Activated T-cell treated with anti-CD3 and anti-CD28 coated beads, Interleukin-2, amount 50 U/mL, for 72 hours (primary cell): ENCODE measurements at places on chromosomes 12 and 14. TPM values are rescaled to one million over a fixed set of nuclear protein-coding genes. Genes with fewer than 3 reads are reported as not detected.
A peak's percentile ranks its signal among the peaks of the same experiment; 100 is the strongest.

Gene C14orf39
- not detected for total RNA-seq

Gene WIF1
- total RNA-seq = 0.22 TPM

Gene SAMD4A
- 10.1 TPM for total RNA-seq

GRCh38 chr12:123446333-123446713 is 9.8 kb upstream of the RILPL2 start:
- DNase-seq = no peak
- H3K36me3 ChIP-seq = no peaks in the 10 kb centered on the region
- H3K27ac ChIP-seq = peak overlapping the region; percentile 63
- peaks cover 38% of the 10 kb centered on the region for H3K4me1 ChIP-seq
- H3K4me3 ChIP-seq = no peak overlapping the region

GRCh38 chr12:12447236-12447635 is 90.4 kb downstream of the BORCS5 start:
- no peak overlapping the region for H3K4me3 ChIP-seq
- no peaks in the 10 kb centered on the region for H3K27me3 ChIP-seq
- H3K4me1 ChIP-seq = peaks cover 35% of the 10 kb centered on the region
- H3K36me3 ChIP-seq = no peaks in the 10 kb centered on the region

- H3K36me3 ChIP-seq = no peaks in the 10 kb centered on the region
- H3K4me1 ChIP-seq = peaks cover 13% of the 10 kb centered on the region
- H3K27me3 ChIP-seq = peaks cover 58% of the 10 kb centered on the region
- no peak for DNase-seq
- H3K27ac ChIP-seq = no peak overlapping the region
These were observed 2.4 kb downstream of the CABP1 start for GRCh38 chr12:120642826-120643225.

GRCh38 chr12:20950248-20950647 is 139.7 kb downstream of the SLCO1B3 start:
- DNase-seq = no peak
- H3K4me3 ChIP-seq = no peak overlapping the region
- H3K27ac ChIP-seq = no peak overlapping the region
- H3K27me3 ChIP-seq = no peaks in the 10 kb centered on the region
- no peaks in the 10 kb centered on the region for H3K36me3 ChIP-seq

GRCh38 chr14:48709277-48709785 is 876.8 kb downstream of the RPS29 start:
- H3K36me3 ChIP-seq = no peaks in the 10 kb centered on the region
- H3K27me3 ChIP-seq = no peaks in the 10 kb centered on the region
- DNase-seq = no peak
- H3K4me1 ChIP-seq = no peaks in the 10 kb centered on the region
- H3K4me3 ChIP-seq = no peak overlapping the region
- H3K27ac ChIP-seq = no peak overlapping the region

DNA sequence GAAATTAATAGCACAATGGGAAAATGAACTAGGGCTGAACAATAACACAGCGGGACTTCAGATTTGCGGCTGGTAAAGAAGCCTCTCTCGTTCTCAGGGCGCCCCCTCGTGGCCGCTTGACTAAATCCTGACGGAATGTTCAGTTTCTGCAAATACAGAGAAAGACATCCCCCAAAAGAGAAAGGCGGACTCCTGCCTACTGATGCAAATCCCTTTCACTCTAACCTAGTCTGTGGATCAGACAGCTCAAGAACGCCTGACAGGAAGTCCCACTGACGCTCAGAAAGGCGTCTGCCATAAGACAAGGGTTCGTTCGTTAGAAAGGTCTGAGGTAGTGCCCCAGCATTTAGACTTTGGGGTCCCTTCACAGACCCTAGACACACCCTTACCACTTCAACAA is 2.5 kb downstream of the NUAK1 start:
- DNase-seq = peak; percentile 82
- peaks cover 75% of the 10 kb centered on the region for H3K27me3 ChIP-seq
- H3K4me3 ChIP-seq = no peak overlapping the region
- H3K4me1 ChIP-seq = peaks cover 7% of the 10 kb centered on the region

DNA sequence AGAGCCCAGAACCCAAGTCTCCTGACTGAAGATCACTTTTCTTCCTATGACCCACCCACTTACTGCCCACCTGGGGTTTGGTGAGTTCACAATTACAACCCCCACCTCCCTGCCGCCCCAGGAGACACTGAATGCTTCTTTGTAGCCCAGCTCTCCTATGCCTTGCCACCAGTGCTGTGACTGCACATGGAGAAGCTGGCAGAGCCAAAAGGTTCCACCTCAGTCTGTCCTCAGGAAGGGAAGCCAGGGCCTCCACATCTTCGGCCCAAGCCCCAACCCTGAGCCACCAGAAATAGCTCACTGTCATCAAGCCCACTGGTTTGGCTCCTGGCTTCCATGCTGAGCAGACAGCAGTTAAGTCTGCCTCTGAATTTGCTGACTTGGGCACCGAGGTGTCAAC is 25.6 kb downstream of the OTUB2 start:
- H3K36me3 ChIP-seq = peaks cover 49% of the 10 kb centered on the region
- H3K4me1 ChIP-seq = peaks cover 15% of the 10 kb centered on the region
- H3K27me3 ChIP-seq = no peaks in the 10 kb centered on the region
- no peak overlapping the region for H3K4me3 ChIP-seq
- peak overlapping the region; percentile 73 for H3K27ac ChIP-seq

- H3K27ac ChIP-seq = no peak overlapping the region
- peaks cover 64% of the 10 kb centered on the region for H3K27me3 ChIP-seq
- H3K4me1 ChIP-seq = peaks cover 4% of the 10 kb centered on the region
- no peak for DNase-seq
These were observed 138.7 kb downstream of the PHLDA1 start for GRCh38 chr12:75892731-75893408.

GRCh38 chr14:71206123-71206522 is 298.9 kb downstream of the PCNX1 start:
- H3K27ac ChIP-seq = no peak overlapping the region
- peaks cover 15% of the 10 kb centered on the region for H3K27me3 ChIP-seq
- no peak for DNase-seq
- H3K36me3 ChIP-seq = peaks cover 2% of the 10 kb centered on the region
- peaks cover 5% of the 10 kb centered on the region for H3K4me1 ChIP-seq
- no peak overlapping the region for H3K4me3 ChIP-seq

GRCh38 chr14:46018846-46019420 is 632.6 kb downstream of the RPL10L start:
- no peak overlapping the region for H3K4me3 ChIP-seq
- DNase-seq = no peak
- H3K27ac ChIP-seq = no peak overlapping the region

- no peaks in the 10 kb centered on the region for H3K36me3 ChIP-seq
- no peaks in the 10 kb centered on the region for H3K4me1 ChIP-seq
- no peak overlapping the region for H3K27ac ChIP-seq
- no peak overlapping the region for H3K4me3 ChIP-seq
- DNase-seq = no peak
These were observed 153.0 kb upstream of the DIO2 start for GRCh38 chr14:80364274-80364673.

DNA sequence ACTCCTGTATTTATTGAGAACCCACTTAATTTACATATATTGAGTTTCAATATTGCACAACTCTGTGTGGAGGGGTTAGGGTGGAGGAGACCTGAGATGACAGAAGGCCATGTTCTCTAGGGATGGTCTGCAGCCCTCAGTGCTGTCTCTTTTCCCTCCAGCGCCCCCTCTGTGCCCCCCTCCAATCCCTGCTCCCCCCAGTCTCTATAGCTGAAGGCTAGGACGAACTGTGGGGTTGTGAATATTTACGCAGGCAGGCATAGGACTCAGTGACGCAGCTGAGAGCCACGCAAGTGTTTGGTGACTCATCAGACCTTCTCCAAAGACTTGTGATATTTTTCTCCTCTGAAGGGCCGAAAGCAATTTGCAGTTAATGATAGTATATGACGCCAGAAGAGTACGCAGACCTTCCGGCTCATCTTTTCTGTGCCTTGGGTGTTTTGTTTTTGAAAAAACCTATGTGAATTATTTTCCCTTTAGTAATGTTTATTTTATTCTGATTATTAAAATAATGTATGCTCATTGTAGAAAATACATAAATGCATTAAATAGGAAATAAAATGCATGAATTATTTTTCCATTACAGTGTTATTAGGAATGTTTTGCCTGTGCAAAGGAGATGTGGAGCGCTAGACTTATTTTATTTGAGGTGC is 85.3 kb downstream of the SLC25A47 start:
- H3K27me3 ChIP-seq = no peaks in the 10 kb centered on the region
- H3K4me1 ChIP-seq = peaks cover 31% of the 10 kb centered on the region
- no peak overlapping the region for H3K4me3 ChIP-seq

DNA sequence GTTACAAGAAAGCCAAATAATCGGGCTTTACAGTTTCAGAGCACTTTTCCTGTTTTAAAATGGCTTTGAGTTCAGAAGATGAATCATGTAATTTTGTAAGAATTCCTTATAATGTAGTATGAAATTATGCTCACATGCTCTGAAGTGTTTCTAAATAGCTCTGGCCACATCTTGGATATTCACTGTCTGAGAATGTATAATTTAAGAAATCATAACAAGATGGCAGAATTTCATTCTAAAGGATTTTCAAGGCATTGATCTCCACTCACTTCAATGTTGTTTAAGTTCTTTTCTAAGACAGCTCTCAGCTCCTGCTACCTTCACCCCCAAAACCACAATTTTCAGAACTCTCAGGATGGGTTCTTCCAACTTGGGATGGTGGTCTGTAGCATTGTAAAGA is 180.1 kb downstream of the DACT1 start:
- no peak overlapping the region for H3K27ac ChIP-seq
- H3K36me3 ChIP-seq = no peaks in the 10 kb centered on the region
- H3K27me3 ChIP-seq = no peaks in the 10 kb centered on the region
- no peak overlapping the region for H3K4me3 ChIP-seq

- no peak for DNase-seq
- no peaks in the 10 kb centered on the region for H3K27me3 ChIP-seq
- no peaks in the 10 kb centered on the region for H3K36me3 ChIP-seq
- H3K4me3 ChIP-seq = no peak overlapping the region
- H3K4me1 ChIP-seq = no peaks in the 10 kb centered on the region
These were observed 105.2 kb downstream of the BICD1 start for GRCh38 chr12:32211900-32212156.

DNA sequence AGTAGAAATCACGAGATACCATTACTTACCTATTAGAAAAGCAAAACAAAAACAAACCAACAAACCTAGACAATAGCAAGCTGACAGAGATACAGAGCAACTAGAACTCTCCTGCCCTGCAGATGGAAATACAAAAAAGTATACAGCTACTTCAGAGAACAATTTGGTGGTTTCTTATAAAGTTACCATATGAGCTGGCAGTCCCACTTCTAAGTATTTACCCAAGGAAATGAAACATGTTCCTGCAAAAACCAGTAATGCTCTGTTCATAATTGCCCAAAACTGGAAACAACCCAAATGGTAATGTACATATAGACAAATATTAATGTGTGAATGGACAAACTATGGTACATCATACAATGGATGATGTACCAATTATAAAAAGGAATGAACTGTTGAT is 31.7 kb downstream of the FUT8 start:
- peaks cover 3% of the 10 kb centered on the region for H3K36me3 ChIP-seq
- H3K27me3 ChIP-seq = no peaks in the 10 kb centered on the region
- H3K4me1 ChIP-seq = peaks cover 32% of the 10 kb centered on the region

DNA sequence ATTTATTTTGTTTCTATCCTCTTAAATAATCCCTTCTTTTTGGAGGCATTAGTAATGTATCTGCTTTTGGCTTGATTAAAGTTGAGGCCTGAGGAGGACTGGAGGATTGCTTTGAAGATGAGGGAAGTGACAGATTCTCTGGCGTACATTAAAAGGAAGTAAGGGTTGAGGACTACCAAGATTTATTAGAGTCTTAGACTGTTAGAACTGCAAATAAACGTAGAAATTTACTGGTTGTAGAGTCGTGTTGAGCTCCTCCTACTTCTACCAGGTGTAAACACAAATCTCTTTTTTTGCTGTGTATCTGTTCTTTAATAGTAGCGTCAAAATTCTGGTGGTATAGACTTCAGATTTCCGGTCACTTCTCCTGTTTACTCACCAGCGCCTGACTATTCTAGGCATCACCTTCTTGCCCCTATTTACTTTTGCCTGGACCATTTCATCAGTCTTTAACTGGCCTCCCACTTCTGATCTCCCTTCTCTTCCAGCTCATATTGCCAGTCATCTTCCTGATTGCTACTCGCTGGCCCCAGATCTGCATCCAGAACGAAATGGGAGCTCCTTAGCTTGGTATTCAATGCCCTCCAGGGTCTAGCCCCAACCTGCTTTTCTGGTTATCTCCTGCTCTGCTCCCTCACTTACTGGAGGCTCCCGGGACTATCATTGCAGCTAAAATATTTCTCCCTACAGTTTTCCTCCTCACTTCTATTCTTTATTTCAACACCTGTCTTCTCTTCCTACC is 8.4 kb upstream of the EID3 start:
- no peak for DNase-seq
- H3K27me3 ChIP-seq = no peaks in the 10 kb centered on the region
- peaks cover 64% of the 10 kb centered on the region for H3K4me1 ChIP-seq
- peak overlapping the region; percentile 14 for H3K27ac ChIP-seq
- peaks cover 54% of the 10 kb centered on the region for H3K36me3 ChIP-seq

- H3K27me3 ChIP-seq = no peaks in the 10 kb centered on the region
- H3K4me1 ChIP-seq = peaks cover 96% of the 10 kb centered on the region
- H3K36me3 ChIP-seq = peaks cover 14% of the 10 kb centered on the region
- peak overlapping the region; percentile 41 for H3K4me3 ChIP-seq
These were observed 84.4 kb downstream of the PPP2R5C start for GRCh38 chr14:101845896-101846295.

DNA sequence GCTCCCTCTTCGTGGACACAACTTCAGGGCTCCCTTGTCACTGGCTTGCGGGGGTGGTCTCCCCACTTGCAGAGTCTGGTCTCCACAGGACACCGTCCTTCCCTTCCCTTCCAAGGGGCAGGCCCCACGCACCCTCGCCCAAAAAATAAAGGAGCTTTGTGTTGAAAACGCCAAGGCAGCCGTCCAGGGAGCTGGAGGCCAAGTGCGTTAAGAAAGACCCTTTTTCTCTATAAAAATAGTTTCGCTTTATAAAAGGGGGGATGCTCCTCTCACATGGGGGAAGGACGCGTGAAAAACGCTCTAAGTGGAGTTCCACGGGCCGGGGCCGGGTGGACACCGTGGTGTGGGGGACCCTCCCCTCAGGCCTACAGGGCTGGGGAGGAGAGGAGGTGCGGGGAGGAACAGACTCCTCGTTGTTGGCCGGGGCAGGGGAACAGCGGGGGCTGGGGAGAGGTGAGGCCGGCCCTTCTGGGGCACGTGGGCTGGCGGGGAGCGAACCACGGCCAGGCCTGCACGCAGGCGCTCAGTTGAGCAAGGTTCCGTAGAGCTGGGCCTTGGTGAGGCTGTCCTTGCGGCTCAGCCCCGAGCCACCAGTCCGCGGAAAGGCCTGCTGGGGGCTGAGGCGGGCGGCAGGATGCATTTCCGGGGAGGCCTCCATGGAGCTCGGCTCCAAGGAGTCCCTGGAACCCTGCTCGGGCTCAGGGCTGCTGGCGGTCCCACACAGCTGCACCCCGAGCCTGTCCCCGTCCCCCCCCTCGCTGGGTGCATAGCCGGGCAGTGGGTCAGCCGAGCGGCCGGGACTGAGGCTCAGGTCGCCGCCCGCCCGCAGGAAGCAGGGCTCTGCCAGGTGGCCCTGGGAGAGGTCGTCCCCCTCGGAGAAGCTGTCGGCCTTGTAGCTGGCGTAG is 49.5 kb downstream of the BEGAIN start:
- no peaks in the 10 kb centered on the region for H3K27me3 ChIP-seq
- H3K4me3 ChIP-seq = no peak overlapping the region
- H3K36me3 ChIP-seq = no peaks in the 10 kb centered on the region
- no peak overlapping the region for H3K27ac ChIP-seq
- H3K4me1 ChIP-seq = no peaks in the 10 kb centered on the region
- no peak for DNase-seq
